ENCODE measurements at places on chromosomes 16 and 17. TPM values are rescaled to one million over a fixed set of nuclear protein-coding genes. Genes with fewer than 3 reads are reported as not detected.
A peak's percentile ranks its signal among the peaks of the same experiment; 100 is the strongest.

DNA sequence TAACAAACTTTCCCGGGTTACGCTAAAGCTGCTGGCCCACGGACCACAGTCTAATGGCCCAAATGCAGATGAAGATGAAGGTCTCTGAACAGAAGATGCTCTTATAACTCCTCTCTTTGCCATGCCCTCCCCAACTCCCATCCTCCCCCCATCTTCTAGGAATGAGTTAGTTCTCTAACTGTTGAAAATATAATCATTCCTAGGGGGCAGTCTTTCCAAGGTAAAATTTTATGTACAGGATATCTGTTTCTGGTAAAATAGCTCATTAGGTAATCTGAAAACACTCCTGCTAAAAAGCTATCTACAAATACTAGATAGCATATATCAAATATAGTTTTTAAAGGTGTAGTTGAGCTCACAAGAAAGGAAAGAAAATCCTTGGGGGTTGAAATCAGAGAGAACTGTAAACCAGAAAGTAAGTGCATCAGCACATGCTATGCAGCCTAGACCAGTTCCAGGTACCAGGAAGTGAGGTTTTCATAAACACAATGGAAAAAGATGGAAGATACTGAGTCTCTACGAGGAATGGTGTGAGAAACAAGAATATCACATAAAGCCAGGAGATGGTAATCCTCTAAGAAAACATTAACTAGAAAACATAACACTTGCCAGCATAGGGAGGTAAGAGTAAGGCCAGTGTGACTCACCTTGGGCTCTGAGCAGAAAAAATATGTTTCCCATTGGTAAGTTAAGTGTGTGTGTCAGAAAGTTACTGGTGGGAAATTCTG lies 38.1 kb downstream of the CMC2 start:
- H3K4me1 ChIP-seq, result peaks cover 9% of the 10 kb centered on the region
- peak overlapping the region; percentile 29 for H3K27ac ChIP-seq
- peaks cover 6% of the 10 kb centered on the region for H3K36me3 ChIP-seq
- no peaks in the 10 kb centered on the region for H3K27me3 ChIP-seq
- peak; percentile 9 for DNase-seq

DNA sequence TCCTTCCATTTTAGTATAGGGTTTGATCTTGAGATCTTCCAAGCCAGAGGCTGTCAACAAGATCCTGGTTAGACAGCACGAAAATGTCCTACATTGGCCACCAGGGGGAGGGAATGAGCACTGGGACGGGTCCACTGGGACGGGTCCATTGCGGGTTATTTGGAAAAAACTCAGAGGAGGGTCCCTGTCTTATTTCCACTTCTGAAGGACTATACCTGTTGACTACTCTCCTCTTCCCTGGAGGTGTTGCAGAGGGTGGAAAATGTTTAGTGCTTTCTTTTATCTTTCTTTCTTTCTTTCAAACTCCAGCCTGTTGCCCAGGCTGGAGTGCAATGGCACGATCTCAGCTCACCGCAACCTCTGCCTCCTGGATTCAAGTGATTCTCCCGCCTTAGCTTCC lies 2.5 kb downstream of the TTLL6 start:
- H3K4me3 ChIP-seq, result no peak overlapping the region
- no peaks in the 10 kb centered on the region for H3K36me3 ChIP-seq
- DNase-seq, result peak; percentile 74

DNA sequence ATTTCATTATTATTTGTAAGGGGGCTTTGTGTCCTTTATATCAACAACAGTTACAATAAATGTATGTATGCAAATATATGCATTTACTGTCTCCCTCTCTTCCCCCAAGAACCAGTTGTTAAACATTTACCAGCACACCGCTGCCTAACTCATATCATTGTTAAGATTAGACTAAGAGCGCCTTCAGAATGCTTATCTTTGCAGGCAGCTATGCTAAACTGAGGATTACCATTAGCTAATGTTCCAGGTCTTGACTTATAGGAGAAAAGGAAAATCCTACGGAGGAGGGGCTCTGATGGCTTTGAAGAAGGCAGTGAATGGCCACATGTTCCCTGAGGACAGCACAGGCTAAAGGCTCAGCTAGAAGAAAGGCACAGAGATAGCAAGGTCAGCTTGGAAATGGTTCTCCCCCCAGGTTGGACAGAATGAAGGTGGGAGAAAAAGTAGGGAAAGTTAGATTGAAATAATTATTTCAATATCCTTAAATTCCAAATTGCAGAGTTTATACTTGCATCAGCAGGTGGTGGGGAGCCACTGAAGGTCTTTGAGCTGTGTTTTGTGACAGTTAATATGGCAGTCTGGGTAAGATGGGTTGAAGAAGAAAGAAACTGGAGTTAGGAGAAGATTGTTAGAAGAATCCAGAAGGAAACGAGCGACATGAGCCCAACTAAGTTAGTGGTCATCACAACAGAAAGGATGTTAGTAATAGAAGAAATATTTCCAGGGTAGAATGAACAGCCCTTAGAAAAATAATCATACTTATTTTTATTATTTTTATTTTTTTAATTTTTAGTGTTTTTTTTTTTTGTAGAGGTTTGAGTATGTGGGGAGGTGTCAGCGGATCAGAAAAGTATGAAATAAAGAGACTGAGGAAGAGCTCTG lies 87.0 kb upstream of the MAF start:
- H3K36me3 ChIP-seq, result no peaks in the 10 kb centered on the region
- peaks cover 5% of the 10 kb centered on the region for H3K4me1 ChIP-seq
- H3K27ac ChIP-seq, result no peak overlapping the region
- H3K4me3 ChIP-seq, result no peak overlapping the region
- H3K27me3 ChIP-seq, result no peaks in the 10 kb centered on the region

- H3K4me3 ChIP-seq, result no peak overlapping the region
- no peak for DNase-seq
- peaks cover 20% of the 10 kb centered on the region for H3K4me1 ChIP-seq
- H3K27ac ChIP-seq, result no peak overlapping the region
- peaks cover 26% of the 10 kb centered on the region for H3K36me3 ChIP-seq
Measured at GRCh38 chr17:36972186-36972700, 23.5 kb downstream of the AATF start.

DNA sequence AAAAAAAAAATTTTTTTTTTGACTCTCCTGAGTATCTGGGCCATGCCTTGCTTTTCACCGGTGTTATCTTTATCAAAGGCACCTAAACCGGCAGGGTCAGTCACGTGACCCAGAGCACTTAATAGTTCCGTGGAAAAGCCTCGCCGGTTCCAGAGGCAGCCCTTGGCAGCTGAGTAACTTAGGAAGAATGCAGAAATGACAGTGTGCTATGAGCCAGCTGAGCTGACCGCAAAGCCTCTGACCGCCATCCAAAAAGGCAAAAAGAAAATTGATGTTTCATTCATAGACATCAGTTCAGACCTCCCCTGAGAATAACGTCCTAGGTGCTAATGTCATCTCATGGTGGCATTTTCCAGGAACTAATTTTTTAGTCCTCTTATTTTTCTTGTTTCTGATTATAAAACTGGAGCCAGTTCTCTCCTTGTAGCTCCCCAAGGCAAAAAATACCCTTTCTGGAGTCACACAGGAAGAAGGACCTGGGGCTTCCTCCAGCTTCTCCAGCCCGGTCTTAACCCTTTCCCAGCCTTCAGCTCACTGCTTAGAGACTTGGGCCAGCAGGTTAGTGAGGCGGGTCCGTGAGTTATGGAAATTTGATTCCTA lies 122.6 kb downstream of the SOCS1 start:
- H3K27me3 ChIP-seq, result no peaks in the 10 kb centered on the region
- peaks cover 53% of the 10 kb centered on the region for H3K4me1 ChIP-seq
- H3K27ac ChIP-seq, result peak overlapping the region; percentile 61
- peak overlapping the region; percentile 21 for H3K4me3 ChIP-seq
- H3K36me3 ChIP-seq, result peaks cover 10% of the 10 kb centered on the region
- peak; percentile 88 for DNase-seq

The BRICD5 gene
- 5.2 TPM for total RNA-seq

The KRT10 gene
- 116 TPM for total RNA-seq

Data from MCF 10A (cell line).